ENCODE measurements at places on chromosomes 7 and 10.

DNA sequence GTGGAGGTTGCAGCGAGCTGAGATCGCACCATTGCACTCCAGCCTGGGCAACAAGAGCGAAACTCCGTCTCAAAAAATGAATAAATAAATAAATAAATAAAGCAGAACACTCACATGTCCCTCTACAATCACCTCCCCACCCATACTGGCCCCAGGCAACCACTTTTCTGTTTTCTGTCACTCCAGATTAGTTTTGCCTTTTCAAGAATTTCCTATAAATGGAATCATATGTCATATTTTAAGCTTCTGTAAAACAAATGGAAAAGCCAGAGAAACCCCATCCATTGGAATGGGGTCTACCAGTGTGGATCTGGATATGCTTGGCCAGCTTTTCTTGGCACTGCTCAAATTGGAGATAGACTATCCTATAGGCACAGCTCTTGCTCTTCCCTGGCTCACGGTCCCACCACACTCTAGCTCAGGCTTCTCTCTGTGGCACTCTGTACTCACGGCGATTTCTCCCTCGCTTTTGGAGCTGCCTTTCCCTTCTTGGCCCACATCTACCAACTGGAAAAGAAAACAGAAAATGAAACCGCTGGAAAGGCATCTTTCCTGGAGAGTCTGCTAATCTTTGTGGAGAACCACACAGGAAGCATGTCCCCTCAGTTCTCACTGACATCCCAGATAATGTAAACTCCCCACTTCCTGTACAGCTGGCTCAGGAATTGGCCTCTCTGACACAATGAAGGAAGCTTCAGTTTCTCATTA is 210.1 kb downstream of the JCAD start:
- DNase-seq: no peak

GRCh38 chr7:127907110-127908040 is 123.9 kb downstream of the LRRC4 start:
- DNase-seq: no peak

- no peak for DNase-seq
Observed at GRCh38 chr7:78787854-78788253, 665.6 kb downstream of the MAGI2 start.

- DNase-seq: no peak
Observed at GRCh38 chr7:105559926-105560325, 21.4 kb downstream of the EFCAB10 start.

DNA sequence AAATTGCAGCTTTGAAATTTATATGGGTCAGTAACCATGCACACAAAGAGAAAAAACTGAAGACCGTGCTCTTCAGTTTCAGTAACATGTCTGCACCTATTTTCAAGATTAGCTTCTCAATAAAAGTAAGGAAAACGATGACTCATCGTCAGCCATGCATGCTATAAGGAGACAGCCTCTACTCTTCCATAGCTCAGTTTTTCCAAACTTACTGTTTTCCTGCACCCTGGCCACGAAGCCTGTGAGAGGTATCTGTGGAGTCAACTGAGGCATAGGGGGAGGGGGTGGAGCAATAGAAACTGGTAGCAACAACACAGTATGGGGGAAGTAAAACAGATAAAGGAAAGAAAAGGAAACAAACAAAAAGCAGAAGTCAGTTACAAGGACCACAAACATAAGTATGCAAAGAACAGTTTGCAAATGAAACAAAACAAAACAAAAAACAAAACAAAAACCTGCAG is 58.0 kb downstream of the PDSS1 start:
- DNase-seq: no peak

GRCh38 chr10:130169136-130169859 is 33.1 kb downstream of the GLRX3 start:
- DNase-seq: no peak

DNA sequence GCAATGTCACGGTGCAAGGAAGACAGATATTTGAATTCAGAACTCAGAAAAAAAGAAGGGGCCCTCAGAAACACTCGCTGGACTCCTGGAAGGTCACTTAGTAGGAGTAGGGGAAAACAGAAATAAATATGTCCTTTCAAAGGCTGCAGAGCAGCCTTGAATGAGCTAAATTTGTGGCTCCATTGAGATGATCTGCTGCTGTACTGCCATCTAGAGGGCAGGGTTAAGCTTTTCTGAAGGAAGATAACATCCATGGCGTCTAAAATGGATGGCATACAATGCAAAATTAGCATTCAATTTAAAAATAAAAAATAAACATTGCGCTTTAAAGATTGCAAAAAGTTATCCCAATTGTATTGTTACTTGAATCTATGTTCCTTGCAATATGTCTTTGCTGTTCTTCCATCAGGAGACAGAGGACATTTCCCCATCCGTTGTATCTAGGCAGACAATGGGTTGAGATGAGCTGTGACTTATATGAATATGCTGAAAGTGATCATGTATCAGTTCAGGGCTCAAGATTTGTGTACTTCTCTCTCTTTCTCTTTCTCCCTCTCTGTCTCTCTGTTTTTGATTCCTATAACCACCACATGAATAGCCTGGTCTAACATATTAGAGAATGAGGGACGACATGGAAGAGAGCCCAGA is 642.2 kb downstream of the SH2D4B start:
- DNase-seq: no peak

GRCh38 chr10:60870416-60870728 is 73.6 kb downstream of the RHOBTB1 start:
- no peak for DNase-seq

DNA sequence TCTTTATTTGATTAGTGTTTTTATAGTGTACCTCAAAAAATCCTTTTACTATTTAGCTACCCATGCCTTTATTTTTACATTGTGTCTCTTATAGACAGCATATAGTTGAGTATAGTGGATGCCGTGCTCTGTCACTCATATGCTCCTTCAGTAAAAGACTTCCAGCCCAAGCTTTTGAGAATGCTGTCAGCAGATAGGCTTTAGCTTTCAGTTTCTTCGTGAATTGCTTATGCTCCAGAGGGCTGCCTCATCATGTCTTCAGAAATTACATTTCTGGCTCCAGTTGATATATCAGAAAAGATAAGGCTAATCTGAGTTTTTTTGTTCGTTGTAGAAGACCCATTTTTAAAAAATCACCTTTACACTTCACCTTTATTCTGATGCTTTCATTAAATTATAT is 332.0 kb downstream of the NXPH1 start:
- no peak for DNase-seq

GRCh38 chr10:42875798-42876341 is 93.3 kb downstream of the BMS1 start:
- no peak for DNase-seq

GRCh38 chr10:86699541-86699940 is 31.2 kb downstream of the LDB3 start:
- no peak for DNase-seq

DNA sequence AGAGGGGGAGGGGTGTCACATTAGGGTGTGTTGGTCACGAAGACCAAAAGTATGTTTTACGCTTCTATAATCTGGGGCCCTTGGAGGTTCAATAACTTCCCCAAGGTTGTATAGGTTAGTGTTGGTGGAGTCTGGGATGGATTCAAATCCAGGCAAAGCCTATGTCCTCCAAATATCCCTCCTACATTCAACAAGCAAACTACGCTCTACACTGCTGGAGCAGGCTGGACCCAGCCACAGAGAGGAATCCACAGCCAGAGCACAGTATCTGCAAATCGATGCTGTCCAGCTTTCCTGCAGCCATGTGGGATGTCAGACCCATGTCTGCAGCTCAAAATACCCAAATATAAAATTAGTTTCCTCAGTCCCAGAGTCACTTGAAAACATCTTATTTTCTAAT is 198.0 kb downstream of the COBL start:
- no peak for DNase-seq

DNA sequence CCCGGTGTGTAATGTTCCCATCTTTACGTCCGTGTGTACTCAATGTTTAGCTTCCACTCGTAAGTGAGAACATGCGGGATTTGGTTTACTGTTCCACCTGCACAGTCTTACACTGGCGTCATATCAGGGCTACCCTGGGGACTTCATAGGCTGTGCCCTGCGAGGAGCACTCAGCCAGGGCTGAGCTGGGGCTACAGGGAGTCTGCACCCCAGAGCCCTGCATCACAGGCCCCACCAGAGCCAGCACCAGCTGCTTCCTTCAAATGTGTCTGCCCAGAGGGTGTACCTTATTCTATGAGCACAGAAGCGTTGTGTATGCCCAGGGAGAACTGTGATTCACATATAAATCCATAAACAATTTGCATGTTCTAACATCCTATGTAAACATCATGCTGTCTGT is 277.1 kb downstream of the TCERG1L start:
- no peak for DNase-seq

GRCh38 chr7:131949659-131950058 is 393.2 kb upstream of the PODXL start:
- no peak for DNase-seq

DNA sequence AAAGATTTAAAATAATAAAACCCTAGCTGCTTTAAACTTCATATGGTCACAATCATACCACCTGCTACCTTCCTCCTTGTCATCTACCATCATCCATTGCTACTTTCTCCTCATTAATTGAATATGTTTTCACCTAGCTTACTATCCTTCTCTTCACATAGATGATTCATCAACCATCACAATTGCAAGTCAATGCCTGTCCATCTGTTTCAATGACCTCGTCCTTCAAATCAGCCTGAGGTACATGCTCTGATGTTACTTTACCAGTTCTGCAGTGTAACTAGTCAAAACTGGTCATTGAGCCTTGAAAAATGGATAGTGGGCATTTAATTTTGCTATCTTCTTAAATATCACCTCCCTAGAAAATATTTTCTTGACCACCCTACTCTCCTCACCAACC is 164.7 kb downstream of the SEMA3E start:
- DNase-seq: no peak

DNA sequence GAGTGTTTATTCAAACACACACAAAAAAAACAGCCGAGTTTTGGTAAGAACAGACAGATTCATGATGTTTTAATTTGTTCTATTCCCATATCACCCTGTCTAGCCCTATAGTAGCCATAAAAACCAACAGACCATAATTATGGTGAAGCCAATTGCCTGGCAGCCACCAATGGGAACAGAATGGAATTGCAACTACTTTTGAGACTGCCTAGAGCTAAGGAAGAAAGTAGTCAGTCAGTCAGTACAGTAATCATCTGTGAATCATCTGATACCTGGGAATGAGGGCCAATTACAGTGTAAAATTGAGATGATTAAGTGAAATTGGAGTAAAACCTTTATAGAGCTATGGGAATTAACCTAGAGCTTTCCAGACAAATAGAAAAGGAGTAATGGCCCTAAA is 952.7 kb upstream of the KCND2 start:
- no peak for DNase-seq

DNA sequence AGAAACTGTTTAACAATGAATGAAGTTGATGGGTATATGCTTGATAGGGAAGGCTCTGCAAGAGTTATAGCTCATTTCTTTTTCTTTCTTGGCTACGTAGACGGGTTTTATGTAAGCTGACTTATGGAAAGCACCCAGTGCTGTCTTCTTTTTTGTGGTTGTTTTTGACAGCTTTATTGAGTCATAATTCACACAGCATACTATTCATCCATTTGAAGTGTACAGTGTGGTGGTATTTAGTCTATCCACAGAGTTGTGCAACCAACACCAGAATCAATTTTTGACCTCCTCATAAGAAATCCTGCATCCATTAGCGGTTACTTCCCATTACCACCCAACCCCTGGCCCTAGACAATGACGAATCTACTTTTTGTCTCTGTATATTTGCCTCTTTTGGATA is 240.6 kb upstream of the KIAA1217 start:
- DNase-seq: no peak

- no peak for DNase-seq
Observed at GRCh38 chr10:49082766-49083165, 32.6 kb downstream of the VSTM4 start.

DNA sequence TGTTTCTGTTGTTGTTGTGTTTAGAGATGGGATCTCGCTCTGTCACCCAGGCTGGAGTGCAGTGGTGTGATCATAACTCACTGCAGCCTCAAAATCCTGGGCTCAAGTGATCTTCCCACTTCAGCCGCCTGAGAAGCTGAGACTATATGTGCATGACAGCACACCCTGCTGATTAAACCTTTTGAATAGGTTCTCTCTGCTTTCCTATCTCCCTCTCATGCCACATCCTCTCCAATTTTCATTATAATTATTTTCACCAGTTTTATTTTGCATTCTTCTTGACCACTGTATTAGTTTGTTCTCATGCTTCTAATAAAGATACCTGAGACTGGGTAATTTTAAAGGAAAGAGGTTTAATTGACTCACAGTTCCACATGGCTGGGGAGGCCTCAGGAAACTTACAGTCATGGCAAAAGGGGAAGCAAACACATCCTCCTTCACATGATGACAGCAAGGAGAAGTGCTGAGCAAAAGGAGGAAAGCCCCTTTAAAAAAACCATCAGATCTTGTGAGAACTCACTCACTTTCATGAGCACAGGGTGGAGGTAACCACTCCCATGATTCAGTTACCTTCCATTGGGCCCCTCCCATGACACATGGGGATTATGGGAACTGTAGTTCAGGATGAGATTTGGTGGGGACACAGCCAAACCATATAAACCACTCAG is 12.9 kb downstream of the AGK start:
- DNase-seq: no peak

- peak; percentile 4 for DNase-seq
Observed at GRCh38 chr7:111090846-111091245, at the start of gene LRRN3. Gene LRRN3, plus strand, starts transcription at chr7:111091127. Its CDS starts 31,646 bp downstream, at chr7:111122773.

DNA sequence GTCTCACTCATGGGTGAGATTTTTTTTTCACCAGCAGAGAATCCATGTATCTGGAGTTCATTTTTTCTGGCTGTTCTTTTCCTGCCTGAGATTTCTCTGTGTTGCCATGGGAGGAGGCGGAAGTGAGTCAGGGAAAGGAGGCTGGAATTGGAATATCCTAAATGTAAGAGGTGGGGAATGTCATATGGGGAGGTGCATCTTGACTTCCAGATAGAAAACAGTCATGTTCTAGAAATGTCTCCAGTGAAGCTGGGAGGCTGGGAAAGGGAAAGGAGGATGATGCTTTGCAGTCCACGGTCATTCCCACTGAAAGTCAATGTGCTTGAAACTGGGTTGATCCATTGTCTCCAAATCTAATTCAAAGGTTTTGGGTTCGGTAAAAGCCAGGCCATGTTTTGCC is 39.7 kb upstream of the HPS1 start:
- no peak for DNase-seq

DNA sequence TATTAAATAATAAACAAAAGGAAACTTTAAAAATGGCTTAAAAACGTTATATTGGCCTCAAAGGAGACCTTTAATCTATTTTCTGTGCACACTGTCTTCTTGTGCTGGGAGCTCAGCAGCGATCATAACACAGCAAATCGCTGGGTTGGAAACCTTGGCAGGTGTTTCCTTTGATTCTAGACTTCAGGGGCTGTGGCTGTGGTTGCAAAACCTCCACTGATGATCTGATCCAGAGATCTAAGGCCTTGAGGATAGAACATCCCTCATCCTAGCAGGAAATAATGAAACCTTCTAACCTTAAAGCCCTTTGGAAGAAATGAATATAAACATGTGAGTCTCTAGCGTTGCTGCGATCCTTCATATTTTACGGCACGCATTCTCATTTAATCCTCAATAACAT is 29.8 kb downstream of the CDHR3 start:
- DNase-seq: no peak

DNA sequence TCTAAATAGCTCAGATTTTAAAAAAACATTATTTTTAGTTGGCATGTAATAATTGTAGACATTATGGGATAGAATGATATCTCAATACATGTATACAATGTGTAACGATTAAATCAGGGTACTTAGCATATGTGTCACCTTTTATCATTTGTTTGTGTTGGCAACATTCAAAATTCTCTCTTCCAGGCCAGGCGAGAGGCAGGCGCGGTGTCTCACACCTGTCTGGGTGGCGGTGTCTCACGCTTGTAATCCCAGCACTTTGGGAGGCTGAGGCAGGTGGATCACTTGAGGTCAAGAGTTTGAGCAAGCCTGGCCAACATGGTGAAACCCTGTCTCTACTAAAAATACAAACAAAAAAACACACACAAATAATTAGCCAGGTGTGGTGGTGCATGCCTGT is 151.7 kb downstream of the RTKN2 start:
- no peak for DNase-seq
